ENCODE measurements at places on chromosomes 4 and X.

GRCh38 chrX:25206778-25207177 lies 191.0 kb upstream of the ARX start:
- no peak for DNase-seq

GRCh38 chr4:48022192-48022799 lies 5.7 kb downstream of the NIPAL1 start:
- peak; percentile 16 for DNase-seq

DNA sequence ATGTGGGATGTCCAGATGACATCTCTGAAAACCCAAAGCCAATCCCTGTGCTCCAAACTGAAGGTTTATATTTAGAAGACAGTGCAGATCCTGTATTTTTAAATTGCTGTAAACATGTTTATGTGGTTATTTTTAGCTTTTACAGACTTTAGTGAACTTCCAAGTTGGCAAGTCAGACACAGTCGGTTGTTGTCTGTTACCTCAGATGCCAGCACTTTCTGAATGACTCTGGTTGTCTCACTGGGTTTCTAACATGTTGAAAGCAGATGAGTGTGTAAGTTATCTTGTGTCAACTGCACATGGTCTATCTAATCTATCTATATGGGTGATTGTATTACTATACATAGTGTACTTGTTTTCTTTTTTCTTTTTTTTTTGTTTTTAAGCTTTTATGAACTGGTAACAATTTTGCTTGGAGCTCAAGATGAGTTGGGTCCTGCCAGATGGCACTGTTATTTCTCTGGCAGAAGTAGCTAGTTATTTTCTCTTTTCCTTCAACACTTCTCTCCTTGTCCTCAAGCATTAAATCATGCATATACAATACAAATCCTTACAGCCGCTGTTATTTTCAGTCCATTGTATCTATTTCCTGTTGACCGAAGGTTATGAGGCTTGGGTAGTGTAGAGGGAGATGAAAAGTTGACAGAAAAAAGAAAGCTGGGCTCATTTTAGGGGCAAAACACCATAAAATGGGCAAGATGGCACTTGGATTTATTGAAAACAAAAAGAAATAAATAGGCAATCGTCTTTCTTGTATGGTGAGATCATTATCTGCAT lies 66.3 kb downstream of the GAB1 start:
- no peak for DNase-seq

- no peak for DNase-seq
Measured at GRCh38 chr4:150218447-150218846, 140.2 kb downstream of the DCLK2 start.

DNA sequence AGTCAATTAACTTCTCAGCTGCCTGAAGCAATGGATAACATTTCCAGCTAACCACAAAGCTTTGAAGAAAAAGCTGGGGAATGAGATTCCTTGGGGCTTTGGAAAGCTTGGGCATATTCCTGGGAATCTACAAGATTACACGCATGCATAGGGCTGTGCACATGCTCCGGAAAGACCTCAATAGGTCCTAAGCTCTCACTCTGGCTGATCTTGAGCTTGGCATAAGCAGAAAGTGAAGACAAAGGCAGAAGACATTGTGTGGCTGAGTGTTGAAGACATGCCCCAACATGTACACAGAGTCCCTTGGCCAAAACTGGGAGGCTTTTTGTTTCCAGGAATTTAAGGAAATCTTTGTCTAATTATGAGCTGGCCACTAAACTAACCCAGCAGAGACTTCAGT lies 31.2 kb downstream of the ATG4A start:
- no peak for DNase-seq

- peak; percentile 67 for DNase-seq
Measured at GRCh38 chr4:91936311-91936710, 367.5 kb upstream of the GRID2 start.

GRCh38 chr4:184355111-184355604 lies 119.2 kb downstream of the IRF2 start:
- peak; percentile 69 for DNase-seq

- DNase-seq: peak; percentile 46
Measured at GRCh38 chr4:147491086-147491485, 10.2 kb downstream of the EDNRA start.

GRCh38 chr4:86706923-86707597 lies 112.9 kb downstream of the PTPN13 start:
- DNase-seq: peak; percentile 74

GRCh38 chrX:4240541-4241194 lies 527.2 kb upstream of the PRKX start:
- no peak for DNase-seq

- DNase-seq: peak; percentile 16
Measured at GRCh38 chrX:97310373-97310772, 426.7 kb downstream of the RPA4 start.

DNA sequence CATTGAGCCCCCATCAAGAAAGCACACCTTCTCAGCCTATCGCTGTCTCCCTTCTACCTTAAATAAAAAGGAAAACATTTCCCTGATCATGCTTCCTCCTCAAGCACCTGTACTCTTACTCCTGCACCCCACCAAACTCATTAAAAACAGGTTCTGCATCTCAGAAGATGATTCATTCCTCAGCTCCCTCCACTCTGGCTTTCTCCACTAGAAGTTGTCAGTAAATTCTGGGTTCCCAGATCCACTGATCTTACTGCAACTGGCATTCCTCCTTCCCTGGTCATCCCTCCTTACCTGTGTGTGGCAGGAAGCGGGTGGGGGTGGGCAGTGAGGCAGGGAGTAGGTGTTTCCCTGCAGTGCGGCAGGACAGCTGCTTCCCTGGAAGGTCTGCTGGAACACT lies 108.8 kb downstream of the GPR143 start:
- DNase-seq: no peak

- no peak for DNase-seq
Measured at GRCh38 chr4:78695910-78696309, 80.2 kb upstream of the BMP2K start.

GRCh38 chr4:56466910-56467283 lies 520 bp upstream of the SRP72 start:
- no peak for DNase-seq

GRCh38 chr4:152850377-152850776 lies 70.6 kb downstream of the ARFIP1 start:
- DNase-seq: peak; percentile 68

DNA sequence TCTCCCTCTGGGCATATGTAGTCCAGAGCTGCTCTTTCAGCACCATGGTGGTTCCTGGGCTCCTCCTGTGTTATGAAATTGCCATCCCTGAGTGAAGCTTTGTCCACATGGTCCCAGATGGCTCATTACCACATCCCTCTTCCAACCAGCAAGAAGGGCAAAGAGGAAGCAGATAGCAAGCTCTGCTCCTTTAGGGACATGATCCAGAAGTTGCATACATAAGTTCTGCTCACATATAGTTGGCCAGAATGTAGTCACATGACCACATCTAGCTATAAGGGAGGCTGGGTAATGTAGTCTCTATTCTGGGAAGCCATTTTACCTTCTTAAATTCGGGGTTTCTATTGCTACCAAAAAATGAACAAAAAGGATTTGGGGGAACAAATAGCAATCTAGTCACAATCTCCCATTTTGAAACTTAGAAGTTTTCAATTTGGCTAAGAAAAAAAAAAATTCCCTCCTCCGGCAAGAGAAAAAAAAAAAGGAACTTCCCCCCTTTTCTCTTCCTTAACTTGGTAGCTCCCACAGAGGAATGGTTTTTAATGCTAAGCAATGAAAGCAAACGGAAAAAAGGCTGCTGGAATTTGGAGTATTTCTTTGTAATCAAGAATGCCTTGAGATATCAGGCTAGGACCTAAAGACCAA lies 88.2 kb upstream of the USP9X start:
- peak; percentile 94 for DNase-seq

DNA sequence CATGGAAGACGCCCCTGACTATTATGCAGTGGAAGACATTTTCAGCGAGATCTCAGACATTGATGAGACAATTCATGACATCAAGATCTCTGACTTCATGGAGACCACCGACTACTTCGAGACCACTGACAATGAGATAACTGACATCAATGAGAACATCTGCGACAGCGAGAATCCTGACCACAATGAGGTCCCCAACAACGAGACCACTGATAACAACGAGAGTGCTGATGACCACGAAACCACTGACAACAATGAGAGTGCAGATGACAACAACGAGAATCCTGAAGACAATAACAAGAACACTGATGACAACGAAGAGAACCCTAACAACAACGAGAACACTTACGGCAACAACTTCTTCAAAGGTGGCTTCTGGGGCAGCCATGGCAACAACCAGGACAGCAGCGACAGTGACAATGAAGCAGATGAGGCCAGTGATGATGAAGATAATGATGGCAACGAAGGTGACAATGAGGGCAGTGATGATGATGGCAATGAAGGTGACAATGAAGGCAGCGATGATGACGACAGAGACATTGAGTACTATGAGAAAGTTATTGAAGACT lies 3.6 kb downstream of the TSPYL2 start:
- DNase-seq: no peak

DNA sequence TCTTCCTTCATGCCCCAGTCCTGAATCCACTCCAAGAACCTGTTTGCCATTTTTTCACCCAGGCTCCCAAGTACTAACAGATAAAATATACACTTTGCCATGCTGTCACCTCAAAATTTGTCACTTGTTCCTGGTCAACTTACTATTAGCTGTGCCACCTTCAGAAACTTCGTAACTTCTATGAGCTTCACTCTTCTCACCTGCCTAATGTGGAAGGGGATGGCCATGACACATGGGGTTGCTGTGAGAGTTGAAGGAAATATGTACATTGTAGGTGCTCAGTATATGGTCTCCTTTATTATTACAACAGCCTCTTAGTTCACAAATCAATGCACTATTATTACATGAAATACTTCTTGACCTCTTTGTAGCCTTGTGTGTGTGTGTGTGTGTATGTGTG lies 10.4 kb downstream of the TMSB4X start:
- no peak for DNase-seq

DNA sequence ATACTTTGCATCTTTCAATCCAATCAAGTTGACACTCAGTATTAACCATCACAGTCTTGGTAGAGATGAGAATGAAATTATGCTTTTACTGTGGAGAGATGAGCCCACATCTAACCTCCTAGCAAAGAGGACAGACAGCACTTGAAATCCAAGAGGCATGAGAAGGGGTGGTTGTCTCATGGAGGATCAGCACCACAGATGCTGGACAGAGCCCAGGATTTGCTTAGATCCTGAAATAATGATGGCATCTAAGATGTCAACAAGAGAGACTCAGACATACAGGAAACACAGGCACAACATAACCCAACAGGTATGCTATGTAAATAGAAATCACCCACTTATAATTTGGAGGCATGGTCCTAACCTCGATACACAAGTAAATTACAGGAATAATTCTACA lies 74.3 kb upstream of the VCX2 start:
- DNase-seq: peak; percentile 13

- DNase-seq: no peak
Measured at GRCh38 chr4:100081491-100081890, 108.8 kb downstream of the DDIT4L start.

DNA sequence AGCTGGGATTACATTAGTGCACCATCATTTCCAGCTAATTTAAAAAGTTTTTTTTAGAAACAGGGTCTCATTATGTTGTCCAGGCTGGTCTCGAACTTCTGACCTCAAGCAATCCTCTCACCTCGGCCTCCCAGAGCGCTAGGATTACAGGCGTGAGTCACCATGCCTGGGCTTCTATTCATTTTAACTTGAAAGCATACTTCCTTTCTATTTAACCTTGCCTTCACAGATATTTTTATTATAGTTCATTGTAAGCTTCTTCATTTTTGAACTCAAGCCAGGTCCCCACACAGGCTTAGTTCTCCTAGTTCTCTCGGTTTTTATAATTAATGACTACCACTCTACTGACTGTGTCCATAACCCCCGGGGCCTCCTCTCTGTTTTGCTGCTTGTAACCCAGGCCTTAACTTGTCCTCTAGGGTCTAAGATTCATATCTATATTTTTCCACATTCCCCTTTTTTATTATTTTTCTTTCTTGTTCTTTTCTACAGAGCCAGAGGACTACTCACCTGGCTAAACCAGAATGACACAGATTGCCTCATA lies 50.7 kb downstream of the SNX12 start:
- peak; percentile 33 for DNase-seq

GRCh38 chr4:142567199-142567598 lies 278.9 kb downstream of the INPP4B start:
- no peak for DNase-seq

- DNase-seq: peak; percentile 30
Measured at GRCh38 chr4:8351931-8352367, 82.4 kb downstream of the HTRA3 start.

- peak; percentile 29 for DNase-seq
Measured at GRCh38 chrX:1592470-1593142, 1.2 kb downstream of the AKAP17A start.

GRCh38 chrX:104430742-104431119 lies 135.3 kb upstream of the IL1RAPL2 start:
- no peak for DNase-seq

- DNase-seq: no peak
Measured at GRCh38 chr4:22653752-22654151, 39.0 kb upstream of the GBA3 start.

- no peak for DNase-seq
Measured at GRCh38 chr4:13940921-13941320, 313.4 kb upstream of the BOD1L1 start.

DNA sequence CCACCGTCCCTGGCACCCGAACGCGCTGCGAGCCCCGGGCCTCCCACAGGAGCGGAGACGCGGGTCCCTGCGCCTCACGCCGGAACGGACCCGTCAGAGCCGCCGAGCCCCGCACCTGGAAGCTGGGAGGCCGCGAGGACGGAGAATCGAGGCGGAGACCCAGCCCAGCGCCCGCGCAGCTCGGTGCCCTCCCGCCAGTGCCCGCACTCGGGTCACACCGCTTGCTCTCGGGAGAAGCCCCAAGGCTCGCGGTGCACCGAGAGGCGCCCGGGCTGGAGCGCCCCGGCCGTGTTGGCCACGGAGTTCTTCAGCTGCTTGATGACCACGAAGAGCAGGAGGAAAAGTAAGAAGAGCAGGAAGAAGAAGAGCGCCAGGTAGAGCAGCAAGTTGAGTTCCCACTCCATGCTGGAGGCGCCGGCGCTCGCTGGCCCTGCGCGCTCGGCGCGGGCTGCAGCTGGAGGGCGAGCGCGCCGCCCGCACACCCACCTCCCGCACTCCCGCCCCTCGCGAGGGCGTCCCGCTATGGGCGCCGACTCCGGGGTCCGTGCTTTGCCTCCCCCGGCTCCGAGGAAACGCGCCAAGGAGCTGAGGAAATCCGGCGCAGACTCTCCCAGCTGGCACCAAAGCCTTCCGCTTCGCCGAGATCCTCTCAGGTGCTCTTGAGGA lies at the start of gene SMIM43:
TSS of gene SMIM43 (minus strand) at position 463 of the 666 bp plus-strand sequence. CDS start at position 404, 59 bp downstream.
- no peak for DNase-seq

GRCh38 chrX:72243472-72243871 lies 4.6 kb upstream of the ERCC6L start:
- DNase-seq: peak; percentile 57
